Body of pancreas (tissue), 4 donors: ENCODE measurements at places on chromosomes 3 and 15.

GRCh38 chr3:127406309-127407025 is 118.6 kb upstream of the PRR20G start:
- no peak for DNase-seq
- no peak overlapping the region for H3K4me3 ChIP-seq
- no peaks in the 10 kb centered on the region for H3K27me3 ChIP-seq
- H3K27ac ChIP-seq = no peak overlapping the region
- no peaks in the 10 kb centered on the region for H3K36me3 ChIP-seq

DNA sequence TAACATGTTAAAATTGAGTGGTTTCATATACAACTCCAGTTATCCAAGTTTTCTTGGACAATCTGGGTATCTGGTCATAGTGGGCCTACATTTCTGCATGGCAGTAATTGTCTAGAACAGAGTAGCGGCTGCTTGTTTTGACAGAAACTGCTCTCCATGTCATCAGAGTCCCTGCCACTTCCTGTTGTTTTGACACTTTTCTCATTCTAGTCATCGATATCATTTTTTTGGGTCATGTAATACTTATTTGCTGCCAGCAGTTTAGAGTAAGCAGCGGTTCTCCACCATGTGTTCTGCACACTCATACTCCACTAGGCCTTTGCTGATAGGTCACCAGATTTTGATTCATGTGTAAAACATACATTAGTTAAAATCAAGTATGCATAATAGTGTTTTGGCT is 81.5 kb downstream of the SLC25A26 start:
- DNase-seq = no peak
- H3K27ac ChIP-seq = no peak overlapping the region
- no peaks in the 10 kb centered on the region for H3K27me3 ChIP-seq

GRCh38 chr3:107816107-107816506 is 274.7 kb downstream of the CD47 start:
- DNase-seq = no peak
- H3K4me3 ChIP-seq = no peak overlapping the region
- H3K27me3 ChIP-seq = no peaks in the 10 kb centered on the region
- no peaks in the 10 kb centered on the region for H3K36me3 ChIP-seq
- no peak overlapping the region for H3K27ac ChIP-seq

DNA sequence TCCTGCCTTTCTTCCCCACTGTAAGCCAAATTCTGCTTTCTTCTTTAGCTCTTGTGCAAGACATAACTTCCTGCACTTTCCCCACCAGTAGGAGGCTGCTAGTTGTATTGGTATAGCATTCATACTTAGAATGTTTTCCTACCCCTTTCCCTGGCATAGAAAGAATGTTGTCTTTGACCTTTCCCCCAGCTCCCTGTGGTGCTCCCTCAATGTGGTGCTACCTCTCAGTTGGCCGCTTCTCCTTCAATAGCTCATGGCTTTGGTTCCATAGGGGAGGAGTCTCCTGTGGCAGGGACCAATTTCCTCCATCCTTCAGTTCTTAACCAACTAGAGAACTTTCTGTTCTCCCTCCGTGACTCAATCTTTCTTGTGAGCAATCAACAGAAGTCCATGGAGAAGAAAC is 67.5 kb upstream of the AKAP13 start:
- H3K4me3 ChIP-seq = no peak overlapping the region
- H3K4me1 ChIP-seq = peaks cover 4% of the 10 kb centered on the region
- no peak overlapping the region for H3K27ac ChIP-seq

DNA sequence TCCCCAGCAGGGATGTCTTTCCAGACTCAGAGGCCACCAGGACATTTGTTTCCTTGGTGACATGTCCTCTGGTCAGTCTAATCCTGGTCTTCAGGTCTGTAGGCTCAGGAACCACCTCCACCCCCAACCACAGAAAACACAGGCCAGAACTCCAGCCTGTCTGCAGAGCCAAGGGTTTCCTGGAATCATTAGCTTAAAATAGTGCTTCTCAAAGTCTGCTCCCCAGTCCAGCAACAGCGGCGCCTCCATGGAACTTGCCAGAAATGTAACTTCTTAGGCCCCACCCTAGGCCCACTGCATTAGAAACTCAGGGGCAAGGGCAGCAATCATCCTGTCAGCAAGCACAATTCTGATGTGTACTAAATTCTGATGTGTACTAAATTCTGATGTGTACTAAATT is 20.0 kb downstream of the SLC28A1 start:
- peaks cover 6% of the 10 kb centered on the region for H3K4me1 ChIP-seq
- H3K4me3 ChIP-seq = no peak overlapping the region
- no peak for DNase-seq
- H3K36me3 ChIP-seq = no peaks in the 10 kb centered on the region
- no peaks in the 10 kb centered on the region for H3K27me3 ChIP-seq

- H3K36me3 ChIP-seq = no peaks in the 10 kb centered on the region
- no peak overlapping the region for H3K4me3 ChIP-seq
- H3K27me3 ChIP-seq = no peaks in the 10 kb centered on the region
- DNase-seq = no peak
Measured at GRCh38 chr3:117442566-117442965, 733.0 kb downstream of the TUSC7 start.

- no peak overlapping the region for H3K27ac ChIP-seq
- no peak for DNase-seq
- H3K4me3 ChIP-seq = no peak overlapping the region
- peaks cover 22% of the 10 kb centered on the region for H3K4me1 ChIP-seq
- H3K36me3 ChIP-seq = no peaks in the 10 kb centered on the region
Measured at GRCh38 chr3:147407114-147407497, 763 bp upstream of the ZIC4 start.

DNA sequence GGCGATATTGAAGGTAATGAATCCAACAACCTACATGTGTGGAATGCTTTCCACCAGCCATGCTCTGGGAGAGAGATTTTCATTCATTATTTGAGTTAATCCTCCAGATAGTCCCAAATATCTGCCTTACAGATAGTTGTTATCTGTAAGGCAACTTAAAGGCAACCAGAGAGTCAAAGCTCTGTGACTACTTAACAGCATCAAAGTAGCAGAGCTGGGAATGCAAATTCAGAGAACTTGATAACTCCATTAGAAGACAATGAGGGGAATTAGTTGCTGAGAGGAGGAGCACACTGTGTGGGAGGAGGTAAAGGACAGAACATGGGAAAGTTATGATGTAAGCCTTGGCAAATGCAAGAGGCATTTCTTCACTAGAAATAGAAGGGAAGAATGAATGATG is 10.5 kb upstream of the CRBN start:
- H3K27me3 ChIP-seq = no peaks in the 10 kb centered on the region
- no peak overlapping the region for H3K4me3 ChIP-seq
- H3K36me3 ChIP-seq = no peaks in the 10 kb centered on the region
- no peak overlapping the region for H3K27ac ChIP-seq
- no peak for DNase-seq

GRCh38 chr15:90495067-90495466 is 34.7 kb upstream of the CRTC3 start:
- DNase-seq = no peak
- no peaks in the 10 kb centered on the region for H3K4me1 ChIP-seq
- peaks cover 5% of the 10 kb centered on the region for H3K36me3 ChIP-seq

DNA sequence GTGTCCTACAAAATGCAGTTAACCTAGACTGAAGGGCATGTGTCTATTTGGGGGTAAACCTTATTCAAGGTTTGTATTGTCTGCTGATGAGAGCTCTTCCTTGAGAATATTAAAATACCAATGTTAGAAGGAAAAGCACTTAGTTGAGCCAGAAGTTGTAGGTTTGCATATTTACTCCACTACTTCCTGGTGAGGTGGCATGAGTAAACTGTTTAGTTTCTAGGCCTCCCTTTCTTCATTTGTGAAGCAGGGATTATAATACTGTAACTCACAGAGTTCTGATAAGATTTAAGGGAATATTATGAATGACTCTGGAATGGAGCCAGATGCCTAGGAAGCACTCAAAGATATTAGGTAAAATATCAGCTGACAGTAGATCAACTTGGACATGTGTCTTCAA is 46.7 kb downstream of the CD200R1L start:
- DNase-seq = no peak
- no peaks in the 10 kb centered on the region for H3K27me3 ChIP-seq
- peaks cover under 1% of the 10 kb centered on the region for H3K4me1 ChIP-seq

- H3K36me3 ChIP-seq = no peaks in the 10 kb centered on the region
- H3K4me3 ChIP-seq = no peak overlapping the region
- H3K27me3 ChIP-seq = no peaks in the 10 kb centered on the region
- DNase-seq = no peak
- no peaks in the 10 kb centered on the region for H3K4me1 ChIP-seq
Measured at GRCh38 chr3:12507591-12508281, 23.5 kb downstream of the TSEN2 start.
